ENCODE measurements at places on chromosomes 11 and 22. TPM values are rescaled to one million over a fixed set of nuclear protein-coding genes. Genes with fewer than 3 reads are reported as not detected.

Gene LRP4
- 18.4 TPM for polyA plus RNA-seq

DNA sequence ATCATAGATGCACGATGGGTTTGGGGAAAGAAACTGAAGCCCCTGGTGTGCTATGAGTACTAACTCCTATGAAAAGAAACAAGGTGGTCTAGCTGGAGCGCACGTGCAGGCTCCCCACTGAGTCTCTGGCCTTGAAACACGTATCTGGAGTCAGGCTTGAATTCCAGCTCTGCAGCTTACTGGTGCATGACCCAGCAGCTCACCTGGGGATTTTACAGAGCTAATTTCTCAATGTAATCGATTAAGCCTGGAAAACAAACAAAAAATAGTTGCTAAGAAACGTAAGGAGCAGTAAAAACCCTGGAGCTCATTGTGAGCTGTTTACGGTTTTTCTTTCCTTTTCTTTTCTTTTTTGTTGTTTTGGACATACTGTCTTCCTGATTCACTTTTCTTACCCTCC, 12.3 kb downstream of the KCNJ1 start:
- no peak for DNase-seq

Gene SLC6A5
- not detected for polyA plus RNA-seq

Gene OR51G2
- polyA plus RNA-seq = not detected

DNA sequence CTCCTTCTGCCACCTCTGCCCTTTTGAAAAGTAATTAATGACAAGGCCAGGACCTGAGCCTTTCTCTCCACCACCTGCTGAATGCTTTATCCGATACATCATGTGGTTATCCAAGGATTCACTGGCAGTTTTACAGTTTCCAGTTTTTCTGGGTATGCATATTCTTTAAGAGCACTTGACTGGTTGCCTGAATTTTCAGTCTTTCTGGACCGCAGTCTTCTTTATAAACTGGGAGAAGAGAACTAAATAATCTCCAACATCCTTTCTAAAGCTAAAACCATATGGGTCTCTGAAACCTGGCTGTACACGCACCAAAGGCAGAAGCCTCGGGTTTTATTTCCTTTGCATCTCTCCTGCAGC, 65.1 kb downstream of the BTG4 start:
- DNase-seq = no peak

DNA sequence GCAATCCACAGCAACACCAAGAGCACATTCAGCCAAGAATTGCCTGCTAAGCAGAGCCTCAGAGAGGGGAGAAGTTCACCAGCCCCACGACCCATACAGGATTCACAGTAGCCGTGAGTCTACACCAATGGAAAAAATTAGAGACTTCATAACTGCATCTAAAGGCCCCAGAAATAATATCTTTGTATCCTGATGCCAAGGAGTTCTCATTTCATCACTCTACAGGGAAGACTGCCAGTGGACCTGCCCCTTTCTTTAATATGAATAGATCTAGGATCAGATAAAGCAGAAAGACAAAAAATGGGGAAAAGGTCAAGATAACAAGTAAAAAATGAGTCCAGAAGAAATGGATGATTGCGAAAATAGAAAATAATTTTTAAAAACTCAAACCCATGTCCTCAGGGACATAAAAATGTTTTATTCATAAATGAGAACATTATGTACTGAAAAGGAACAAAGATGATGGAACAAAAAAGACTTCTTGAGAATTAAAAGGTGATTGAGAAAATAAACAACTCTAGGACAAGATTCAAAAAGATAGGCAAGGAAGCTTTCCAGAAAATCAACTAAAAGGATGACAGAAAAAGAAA, 9.5 kb downstream of the APOL3 start:
- no peak for DNase-seq

Gene SAAL1
- polyA plus RNA-seq = 16.7 TPM

Gene ZFPL1
- 21.0 TPM for polyA plus RNA-seq

Gene B4GALNT4
- 11.4 TPM for polyA plus RNA-seq

Gene CABP2
- polyA plus RNA-seq = not detected

DNA sequence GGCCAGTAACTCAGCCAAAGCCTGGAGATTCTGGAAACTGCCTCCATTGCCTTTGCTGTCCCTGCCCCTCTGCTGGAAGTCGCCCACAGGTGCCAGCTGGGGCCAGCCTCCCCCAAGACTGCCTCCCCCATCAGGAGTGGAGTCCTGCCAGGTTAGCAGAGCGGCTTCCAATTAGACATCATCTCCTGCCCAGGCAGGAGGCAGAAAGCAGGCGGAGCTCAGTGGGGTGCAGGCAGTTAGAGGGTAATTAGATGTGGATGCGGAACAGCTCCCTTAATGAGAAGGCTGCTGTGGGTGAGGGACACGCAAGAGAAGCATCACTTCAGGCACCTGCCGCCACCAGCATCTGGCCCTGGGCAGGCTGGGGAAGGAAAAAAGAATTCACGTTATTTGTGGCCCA, 90.9 kb upstream of the TP53I11 start:
- DNase-seq = no peak

Gene CTSW
- polyA plus RNA-seq = 1.3 TPM

GRCh38 chr22:50082961-50083461, 2.2 kb downstream of the MLC1 start:
- no peak for DNase-seq

DNA sequence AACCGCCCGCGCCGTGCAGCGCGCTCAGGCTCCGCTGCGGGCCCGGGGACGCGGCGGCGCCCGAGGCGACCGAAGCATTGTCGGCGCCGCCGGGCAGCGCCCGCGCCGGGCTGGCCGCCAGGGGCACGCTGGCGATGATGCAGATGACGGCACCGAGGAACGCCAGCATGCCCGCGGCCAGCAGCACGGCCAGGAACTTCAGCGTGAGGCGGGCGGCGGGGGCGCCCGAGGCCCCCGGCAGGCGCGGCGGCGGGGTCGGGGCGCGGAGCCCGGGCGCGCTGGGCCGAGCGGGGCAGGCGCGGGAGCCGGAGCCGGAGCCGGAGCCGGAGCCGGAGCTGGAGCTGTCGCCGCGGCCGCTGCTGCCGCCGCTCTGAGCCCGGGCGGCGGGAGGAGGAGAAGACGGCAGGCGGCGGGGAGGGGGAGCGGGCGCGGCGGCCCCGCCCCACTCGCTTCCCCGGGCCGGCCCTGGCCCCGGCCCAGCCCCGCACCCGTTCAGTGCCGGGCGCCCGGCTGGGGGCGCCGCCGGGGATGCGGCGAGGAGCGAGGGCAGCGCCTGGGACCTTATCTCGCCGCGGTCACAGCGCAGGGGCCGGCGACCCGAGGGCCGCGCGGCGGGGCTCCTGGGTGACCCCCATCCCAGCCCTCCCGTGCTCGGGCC, at the start of gene NPTXR:
Gene NPTXR, minus strand, starts transcription at position 372 of the 658 bp plus-strand sequence.
- DNase-seq = no peak

GRCh38 chr11:3962406-3962840, 107.0 kb downstream of the STIM1 start:
- DNase-seq = no peak
